Amygdala (tissue), 56 donors: ENCODE measurements at places on chromosomes 12 and 14.

DNA sequence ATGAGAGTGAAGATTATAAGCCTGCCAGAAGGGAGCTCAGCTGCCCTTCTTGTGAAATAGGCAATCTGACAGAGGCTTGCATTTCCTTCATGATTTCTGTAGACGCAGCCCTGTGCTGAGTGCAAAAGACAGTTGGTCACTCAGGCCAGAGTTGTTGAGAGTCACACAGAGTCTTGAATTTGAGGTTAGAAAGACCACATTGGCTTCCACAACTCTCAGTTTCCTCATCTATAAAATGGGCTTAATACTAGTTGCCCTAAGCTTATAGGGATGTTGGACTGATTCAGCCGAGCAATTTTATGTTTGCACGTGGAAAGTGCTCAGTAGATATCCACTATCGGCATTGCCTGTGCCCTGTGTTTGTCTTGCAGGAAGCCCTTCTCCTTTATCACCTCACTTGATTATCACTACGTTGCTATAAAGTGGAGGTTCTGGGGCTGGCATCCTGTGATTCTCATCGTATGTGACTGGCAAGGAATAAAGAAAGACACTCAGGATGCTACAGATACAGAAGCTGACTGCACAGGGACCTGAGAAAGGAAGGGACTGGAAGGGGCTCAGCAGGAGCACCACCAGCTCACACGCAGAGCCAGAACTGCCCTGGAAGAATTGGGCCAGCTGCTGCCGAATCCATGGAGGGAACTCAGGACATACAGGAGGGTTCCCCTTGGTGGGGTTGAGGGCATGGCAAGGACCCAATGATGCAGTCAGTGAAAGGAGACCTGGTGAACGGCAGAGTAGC lies 19.8 kb upstream of the SERPINA4 start:
- no peak for DNase-seq

GRCh38 chr14:72616294-72616693 lies 277.6 kb downstream of the DPF3 start:
- no peak for DNase-seq

- no peak for DNase-seq
Observed at GRCh38 chr14:104137297-104138097, 890 bp upstream of the KIF26A start.

DNA sequence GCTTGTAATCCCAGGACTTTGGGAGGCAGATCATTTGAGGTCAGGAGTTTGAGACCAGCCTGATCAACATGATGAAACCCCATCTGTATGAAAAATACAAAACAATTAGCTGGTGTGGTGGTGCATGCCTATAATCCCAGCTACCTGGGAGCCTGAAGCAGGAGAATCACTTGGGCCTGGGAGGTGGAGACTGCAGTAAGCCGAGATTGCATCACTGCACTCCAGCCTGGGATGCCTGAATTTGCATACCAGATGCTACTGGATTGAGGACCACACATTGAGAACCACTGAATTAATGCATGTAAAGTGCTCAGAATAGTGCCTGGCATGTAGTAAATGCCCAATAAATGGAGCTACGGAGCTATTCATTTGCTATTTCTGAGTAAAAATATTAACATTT lies 14.9 kb upstream of the MYH7 start:
- DNase-seq: no peak

- no peak for DNase-seq
Observed at GRCh38 chr12:57224973-57225679, 4.4 kb upstream of the SHMT2 start.

DNA sequence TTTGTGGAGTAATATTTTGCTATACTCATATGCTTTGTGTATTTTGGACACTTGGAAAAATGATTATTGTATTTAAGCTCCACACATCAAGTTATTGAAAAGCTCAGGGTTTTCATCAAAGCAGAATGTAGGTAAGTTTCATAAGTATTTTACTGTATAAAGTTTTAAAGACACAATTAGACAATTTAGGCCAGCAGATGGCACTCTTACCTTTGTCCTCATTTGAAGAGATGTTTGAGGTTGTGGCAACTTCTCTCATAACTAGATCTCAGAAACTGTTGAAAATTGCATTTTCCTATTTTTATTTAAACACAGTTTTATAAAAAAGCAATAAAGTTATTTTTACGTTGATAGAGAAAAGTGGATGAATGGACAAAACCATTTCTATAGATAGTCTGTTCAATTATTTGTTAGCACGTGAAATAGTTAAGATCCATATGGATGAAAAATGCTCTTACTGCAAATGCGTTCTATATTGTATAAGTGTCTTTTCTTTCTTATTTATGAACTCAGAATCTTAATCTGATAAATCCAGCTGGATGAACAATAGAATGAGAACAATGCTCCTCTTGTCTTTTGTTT lies 300.0 kb downstream of the AEBP2 start:
- DNase-seq: no peak

DNA sequence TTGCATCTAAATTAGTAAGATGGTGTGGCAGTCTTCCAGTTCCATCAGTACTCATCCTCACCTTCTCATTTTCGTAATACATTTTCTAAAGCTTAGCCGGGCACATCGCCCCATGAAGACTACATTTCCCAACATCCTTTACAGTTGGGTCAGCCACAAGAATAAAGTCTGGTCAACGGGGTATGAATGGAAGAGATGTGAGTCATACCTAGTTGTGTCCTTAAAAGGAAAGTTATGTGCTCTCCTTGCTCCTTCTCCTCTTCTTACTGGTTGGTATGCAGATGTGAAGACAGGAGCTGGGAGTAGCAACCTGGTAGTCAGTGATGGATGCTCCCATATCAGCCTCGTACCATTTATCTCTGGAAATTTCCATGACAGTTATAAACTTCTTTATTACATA lies 35.9 kb upstream of the EGLN3 start:
- DNase-seq: no peak

- DNase-seq: no peak
Observed at GRCh38 chr12:132615579-132616038, 3.0 kb upstream of the P2RX2 start.

DNA sequence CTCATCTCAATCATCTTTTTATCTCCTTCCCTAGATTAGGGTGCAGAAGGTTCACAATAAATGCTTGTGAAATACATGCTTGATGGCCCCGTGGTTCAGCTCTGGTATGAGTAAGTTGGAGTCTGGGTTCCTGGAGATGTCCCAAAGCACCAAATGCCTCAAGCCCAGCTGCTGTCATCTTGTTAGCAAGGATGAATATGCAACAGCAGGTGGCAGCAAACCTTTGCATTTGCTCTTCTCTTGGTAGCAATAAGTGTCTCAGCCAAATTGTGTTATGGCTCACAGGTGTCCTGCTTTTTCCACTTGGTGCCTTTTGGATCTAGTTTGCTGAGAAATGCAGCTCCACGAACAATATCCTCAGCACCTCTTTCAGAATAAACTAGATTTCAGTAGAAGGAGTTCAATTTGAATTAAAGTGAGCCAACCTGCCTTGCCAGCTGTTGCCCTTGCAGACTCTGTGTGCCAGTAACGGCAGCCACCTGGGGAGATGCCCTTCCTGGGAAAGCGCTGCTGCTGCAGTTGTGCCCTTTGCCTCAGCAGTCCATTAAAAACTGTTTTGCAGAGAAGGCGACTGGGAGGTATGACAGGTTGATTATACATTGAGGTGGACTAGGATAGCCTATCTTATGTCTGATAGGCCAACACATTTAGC lies 417.3 kb downstream of the SNAPC1 start:
- no peak for DNase-seq

GRCh38 chr12:28184375-28184774 lies 5.9 kb upstream of the CCDC91 start:
- DNase-seq: no peak

DNA sequence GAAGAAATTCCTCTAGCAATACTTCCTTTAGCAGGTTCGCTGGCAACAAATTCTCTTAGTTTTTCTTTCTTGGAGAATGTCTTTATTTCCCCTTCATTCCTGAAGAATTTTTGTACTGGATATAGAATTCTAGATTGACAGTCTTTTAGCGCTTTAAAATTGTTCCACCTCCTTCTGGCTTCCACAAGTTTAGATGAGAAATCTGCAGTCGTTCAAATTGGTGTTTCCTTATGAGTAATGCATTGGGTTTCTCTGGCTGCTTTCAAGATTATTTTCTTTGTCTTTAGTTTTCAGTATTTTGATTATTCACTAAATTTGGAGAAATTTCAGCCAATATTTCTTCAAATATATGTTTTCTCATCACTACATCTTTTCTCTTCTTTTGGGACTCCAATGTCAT lies 33.3 kb upstream of the FGF6 start:
- DNase-seq: no peak
